Mesothelial cell of epicardium (in vitro differentiated cells): ENCODE measurements at places on chromosomes 7 and 10.

DNA sequence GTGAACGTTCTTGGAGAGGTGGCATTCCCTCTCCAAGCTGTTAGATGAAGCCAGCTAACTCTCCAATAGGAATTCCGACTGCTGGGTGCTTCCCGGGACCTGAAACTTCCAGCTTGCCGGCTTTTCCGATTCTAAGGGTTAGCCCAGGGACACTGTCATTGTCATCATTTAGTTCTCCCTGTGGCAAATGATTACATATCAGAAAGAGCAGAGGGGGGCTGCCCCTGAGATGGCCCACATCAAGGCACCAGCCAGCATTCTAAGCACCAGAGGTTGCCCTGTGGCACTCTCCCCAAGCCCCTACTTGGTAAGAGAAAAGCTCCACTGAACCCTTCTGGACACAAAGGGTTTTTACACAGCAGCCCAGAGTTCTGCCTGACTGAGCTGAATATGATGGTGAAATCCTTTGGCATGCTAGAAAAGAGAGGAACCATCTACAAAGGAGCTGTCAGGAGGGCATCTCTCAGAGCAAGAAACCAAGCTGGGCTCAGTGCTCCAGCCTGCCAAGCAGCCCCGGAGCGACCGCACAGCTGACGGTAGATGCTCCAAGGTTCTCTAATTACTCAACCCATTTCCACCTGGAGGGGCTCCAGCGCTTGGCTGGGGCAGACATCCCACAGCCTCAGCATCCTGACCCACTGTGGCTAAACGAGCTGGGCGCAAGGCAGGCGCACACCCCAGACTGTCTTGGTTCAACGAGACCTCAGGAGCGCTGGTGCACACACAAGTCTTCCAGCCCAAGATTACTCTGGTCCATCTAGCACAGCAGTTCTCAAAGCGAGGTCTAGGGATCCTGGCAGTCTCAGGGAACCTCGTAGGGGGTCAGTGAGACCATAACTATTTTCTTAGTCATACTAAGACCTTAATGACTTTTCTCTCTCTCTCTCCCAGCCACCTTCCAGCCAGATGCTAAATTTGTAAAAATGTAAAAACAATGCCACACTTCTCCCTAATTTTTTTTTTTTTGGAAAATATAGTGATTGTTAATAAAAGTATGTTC, 160.5 kb downstream of the GFRA1 start:
- no peaks in the 10 kb centered on the region for H3K4me1 ChIP-seq
- DNase-seq: no peak
- H3K27me3 ChIP-seq: no peaks in the 10 kb centered on the region
- no peaks in the 10 kb centered on the region for H3K36me3 ChIP-seq

DNA sequence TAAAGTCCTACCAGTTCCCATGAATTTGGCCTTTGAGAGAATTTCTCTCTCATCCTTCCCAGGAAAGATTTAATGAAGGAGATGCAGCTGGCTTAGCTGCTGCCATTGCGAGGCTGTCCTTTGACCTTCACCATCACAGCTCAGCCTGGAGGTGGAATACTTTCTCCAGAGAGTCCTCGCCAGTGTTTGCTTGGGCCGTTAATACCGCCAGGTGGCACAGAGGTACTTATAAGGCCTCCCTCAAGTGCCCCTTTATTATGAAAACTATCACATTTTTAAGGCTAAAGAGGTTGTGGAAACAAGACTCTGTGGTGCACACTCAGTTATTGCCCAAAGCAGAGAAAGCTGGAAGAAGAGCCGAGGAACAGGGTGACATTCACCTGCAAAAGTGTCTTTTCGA, 330.6 kb downstream of the CCSER2 start:
- peaks cover 19% of the 10 kb centered on the region for H3K27me3 ChIP-seq
- no peak overlapping the region for H3K4me3 ChIP-seq
- DNase-seq: no peak
- no peak overlapping the region for H3K27ac ChIP-seq
- no peaks in the 10 kb centered on the region for H3K36me3 ChIP-seq

- no peak overlapping the region for H3K4me3 ChIP-seq
- no peaks in the 10 kb centered on the region for H3K27me3 ChIP-seq
- H3K36me3 ChIP-seq: peaks cover 17% of the 10 kb centered on the region
- H3K4me1 ChIP-seq: peaks cover 28% of the 10 kb centered on the region
- no peak for DNase-seq
Observed at GRCh38 chr10:102508506-102508905, 4.7 kb downstream of the SUFU start.

GRCh38 chr10:44260286-44260928, 124.5 kb downstream of the CXCL12 start:
- peak overlapping the region; percentile 28 for H3K27ac ChIP-seq
- no peak overlapping the region for H3K4me3 ChIP-seq
- no peaks in the 10 kb centered on the region for H3K36me3 ChIP-seq
- H3K4me1 ChIP-seq: peaks cover 39% of the 10 kb centered on the region

DNA sequence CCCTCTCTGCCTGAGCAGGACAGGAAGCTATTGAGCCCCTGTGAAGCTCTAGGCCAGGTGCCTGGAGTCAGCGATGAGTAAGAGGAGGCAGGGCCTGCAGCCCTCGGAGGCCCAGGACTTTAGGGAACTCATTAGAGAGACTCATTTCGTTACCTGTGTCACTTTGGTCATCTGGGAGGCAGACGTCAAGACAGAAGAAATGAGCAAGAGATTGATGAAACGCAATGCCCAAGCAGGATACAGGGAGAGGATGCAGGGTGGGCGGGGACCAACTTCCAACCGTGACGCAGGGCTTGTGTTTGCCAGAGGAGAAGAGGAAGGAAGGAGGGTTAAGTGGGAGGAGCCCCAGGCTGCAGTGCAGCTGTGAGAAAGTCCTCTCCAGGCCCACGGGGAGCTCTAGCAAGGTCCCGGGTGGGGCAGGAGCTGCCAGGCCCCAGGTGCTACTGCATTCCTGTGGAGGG, 26.4 kb upstream of the GNA12 start:
- H3K36me3 ChIP-seq: no peaks in the 10 kb centered on the region
- DNase-seq: no peak
- H3K27me3 ChIP-seq: no peaks in the 10 kb centered on the region

- DNase-seq: no peak
- peaks cover 40% of the 10 kb centered on the region for H3K36me3 ChIP-seq
- no peaks in the 10 kb centered on the region for H3K27me3 ChIP-seq
- peaks cover 21% of the 10 kb centered on the region for H3K4me1 ChIP-seq
- H3K27ac ChIP-seq: peak overlapping the region; percentile 69
Observed at GRCh38 chr10:60130130-60130579, 223.8 kb upstream of the CCDC6 start.

GRCh38 chr7:106369352-106369751, 84.6 kb upstream of the NAMPT start:
- no peak overlapping the region for H3K4me3 ChIP-seq
- no peak overlapping the region for H3K27ac ChIP-seq
- H3K4me1 ChIP-seq: no peaks in the 10 kb centered on the region
- peaks cover 1% of the 10 kb centered on the region for H3K27me3 ChIP-seq

- no peak for DNase-seq
- no peak overlapping the region for H3K4me3 ChIP-seq
- no peaks in the 10 kb centered on the region for H3K4me1 ChIP-seq
- H3K27ac ChIP-seq: no peak overlapping the region
- H3K27me3 ChIP-seq: no peaks in the 10 kb centered on the region
- H3K36me3 ChIP-seq: peaks cover 1% of the 10 kb centered on the region
Observed at GRCh38 chr7:52325237-52325636, 710.2 kb upstream of the POM121L12 start.

DNA sequence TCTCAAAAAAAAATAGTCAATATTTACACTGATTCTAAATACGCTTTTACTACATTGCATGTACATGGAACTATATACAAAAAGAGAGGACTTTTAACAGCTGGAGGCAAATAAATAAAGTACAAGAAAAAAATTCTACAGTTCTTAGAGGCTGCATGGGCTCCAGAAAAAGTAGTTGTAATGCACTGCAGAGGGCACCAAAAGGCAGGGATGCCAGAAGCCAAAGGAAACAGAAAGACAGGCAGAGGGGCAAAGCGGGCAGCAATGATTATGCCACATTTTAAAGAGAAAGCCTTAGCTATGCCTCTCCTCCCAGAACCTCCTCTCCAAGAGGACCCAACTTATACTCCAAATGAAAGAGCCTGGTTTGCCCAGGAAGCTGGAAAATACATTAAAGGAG, 11.6 kb upstream of the ADCK2 start:
- H3K36me3 ChIP-seq: peaks cover 2% of the 10 kb centered on the region
- no peak overlapping the region for H3K27ac ChIP-seq
- H3K4me3 ChIP-seq: no peak overlapping the region
- H3K4me1 ChIP-seq: peaks cover 14% of the 10 kb centered on the region
- no peak for DNase-seq

DNA sequence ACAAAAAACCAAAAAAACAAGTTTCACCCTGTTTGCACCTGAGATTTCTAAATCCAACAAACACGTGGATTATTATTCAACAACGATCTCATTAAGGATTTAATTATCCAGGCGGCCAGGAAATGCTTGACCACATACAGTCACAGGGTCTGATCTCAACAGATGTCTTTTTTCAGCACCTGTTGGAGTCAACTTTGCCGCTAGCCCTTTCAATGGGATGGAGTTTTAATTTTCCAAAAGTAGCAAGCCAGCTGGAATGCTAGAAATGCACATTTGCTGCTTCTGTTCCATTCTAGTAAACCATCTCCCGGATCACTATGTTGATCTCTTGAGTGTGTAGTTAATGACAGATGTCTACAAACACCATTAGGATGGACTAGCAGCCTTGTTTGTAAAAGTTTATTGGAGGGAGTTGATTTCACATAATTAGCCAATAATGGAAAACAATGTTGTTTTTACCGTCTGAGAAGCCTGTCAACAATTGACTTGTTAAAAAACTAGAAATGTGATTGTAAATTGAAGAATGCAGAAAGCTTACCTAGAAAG, 64.2 kb upstream of the DKK1 start:
- no peaks in the 10 kb centered on the region for H3K27me3 ChIP-seq
- no peaks in the 10 kb centered on the region for H3K36me3 ChIP-seq
- no peaks in the 10 kb centered on the region for H3K4me1 ChIP-seq
- no peak overlapping the region for H3K4me3 ChIP-seq
- no peak overlapping the region for H3K27ac ChIP-seq
- DNase-seq: no peak

GRCh38 chr10:5461914-5462840, 37.2 kb downstream of the CALML5 start:
- peaks cover 13% of the 10 kb centered on the region for H3K36me3 ChIP-seq
- no peaks in the 10 kb centered on the region for H3K27me3 ChIP-seq
- DNase-seq: no peak
- H3K4me3 ChIP-seq: peak overlapping the region; percentile 6

DNA sequence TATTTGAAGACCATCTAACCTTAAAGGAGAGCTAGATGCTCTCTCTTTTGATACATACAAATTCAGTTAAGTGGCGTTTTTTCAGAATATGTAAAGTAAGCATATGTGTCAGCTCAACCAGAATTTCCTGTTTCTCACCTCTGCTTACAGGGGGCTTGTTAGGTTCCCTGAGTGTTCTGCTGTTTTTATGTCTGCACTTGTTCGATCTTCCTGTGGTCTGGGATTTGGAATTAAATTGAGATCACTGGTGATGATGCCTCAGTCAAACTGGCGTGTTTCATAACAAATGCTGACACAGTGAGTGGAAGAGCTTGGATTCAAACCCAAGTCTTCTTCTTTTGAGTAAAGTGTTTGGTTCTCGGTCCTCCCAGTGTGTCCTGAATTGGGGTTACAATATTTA, 348.3 kb upstream of the AKR1E2 start:
- no peak overlapping the region for H3K27ac ChIP-seq
- H3K4me1 ChIP-seq: peaks cover 13% of the 10 kb centered on the region
- no peak for DNase-seq
- H3K4me3 ChIP-seq: no peak overlapping the region

GRCh38 chr7:76505168-76506080, 4.9 kb upstream of the UPK3B start:
- DNase-seq: no peak
- peaks cover 7% of the 10 kb centered on the region for H3K36me3 ChIP-seq
- H3K4me1 ChIP-seq: peaks cover 5% of the 10 kb centered on the region
- H3K27ac ChIP-seq: no peak overlapping the region
- no peaks in the 10 kb centered on the region for H3K27me3 ChIP-seq
- no peak overlapping the region for H3K4me3 ChIP-seq

GRCh38 chr7:141460781-141461715, 90.2 kb upstream of the AGK start:
- DNase-seq: no peak
- H3K4me3 ChIP-seq: no peak overlapping the region
- H3K27ac ChIP-seq: peak overlapping the region; percentile 64
- H3K27me3 ChIP-seq: peaks cover 21% of the 10 kb centered on the region
- no peaks in the 10 kb centered on the region for H3K36me3 ChIP-seq

GRCh38 chr7:476736-477360, 42.8 kb downstream of the PDGFA start:
- peak overlapping the region; percentile 69 for H3K27ac ChIP-seq
- no peaks in the 10 kb centered on the region for H3K27me3 ChIP-seq
- no peak for DNase-seq
- H3K4me1 ChIP-seq: peaks cover 36% of the 10 kb centered on the region
- H3K4me3 ChIP-seq: no peak overlapping the region

GRCh38 chr10:114526126-114526503, 121.8 kb upstream of the AFAP1L2 start:
- no peaks in the 10 kb centered on the region for H3K27me3 ChIP-seq
- H3K36me3 ChIP-seq: no peaks in the 10 kb centered on the region
- no peak for DNase-seq
- H3K4me3 ChIP-seq: peak overlapping the region; percentile 81

DNA sequence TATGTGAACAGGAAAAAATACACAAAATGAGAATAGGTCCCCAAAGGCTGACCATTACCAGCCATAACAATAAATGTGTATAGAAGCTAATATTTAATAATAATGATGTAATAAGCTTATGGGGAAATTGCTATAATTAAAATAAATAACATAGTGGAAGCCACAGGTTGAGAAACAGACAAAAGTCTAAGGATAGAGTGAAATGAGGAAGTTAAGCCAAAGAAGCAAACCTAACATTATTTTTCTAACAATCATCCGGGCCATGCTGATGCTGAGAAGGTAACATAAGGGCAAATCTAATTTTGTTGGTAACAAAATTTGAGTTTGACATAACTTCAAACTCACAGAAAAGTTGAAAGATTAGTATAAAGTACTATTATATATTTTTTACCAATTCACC, 115.9 kb downstream of the MICU1 start:
- no peak overlapping the region for H3K4me3 ChIP-seq
- H3K36me3 ChIP-seq: peaks cover 36% of the 10 kb centered on the region
- no peaks in the 10 kb centered on the region for H3K27me3 ChIP-seq
- H3K27ac ChIP-seq: no peak overlapping the region
- H3K4me1 ChIP-seq: no peaks in the 10 kb centered on the region

GRCh38 chr10:95729323-95730055, 26.5 kb upstream of the ENTPD1 start:
- H3K36me3 ChIP-seq: peaks cover 2% of the 10 kb centered on the region
- H3K27ac ChIP-seq: no peak overlapping the region
- no peak overlapping the region for H3K4me3 ChIP-seq
- H3K27me3 ChIP-seq: peaks cover 7% of the 10 kb centered on the region
- no peak for DNase-seq

GRCh38 chr10:26486990-26487850, 49.1 kb downstream of the APBB1IP start:
- peaks cover 23% of the 10 kb centered on the region for H3K4me1 ChIP-seq
- no peak overlapping the region for H3K4me3 ChIP-seq
- no peaks in the 10 kb centered on the region for H3K27me3 ChIP-seq
- DNase-seq: no peak
- peak overlapping the region; percentile 10 for H3K27ac ChIP-seq
- no peaks in the 10 kb centered on the region for H3K36me3 ChIP-seq

GRCh38 chr7:92527300-92528187, 776 bp downstream of the PEX1 start:
- H3K36me3 ChIP-seq: peaks cover 6% of the 10 kb centered on the region
- H3K27me3 ChIP-seq: peaks cover 2% of the 10 kb centered on the region
- DNase-seq: peak; percentile 64

- H3K4me3 ChIP-seq: no peak overlapping the region
- peaks cover 12% of the 10 kb centered on the region for H3K4me1 ChIP-seq
- H3K27me3 ChIP-seq: no peaks in the 10 kb centered on the region
- no peak for DNase-seq
- H3K27ac ChIP-seq: no peak overlapping the region
Observed at GRCh38 chr10:57952741-57953140, 315.0 kb downstream of the IPMK start.
